ENCODE measurements at places on chromosomes 16 and 17.

- DNase-seq = no peak
These were observed at the start of gene SLC9A5 for GRCh38 chr16:67248401-67249177. SLC9A5 (plus strand) TSS chr16:67248979; CDS start chr16:67249015, 36 bp downstream.

DNA sequence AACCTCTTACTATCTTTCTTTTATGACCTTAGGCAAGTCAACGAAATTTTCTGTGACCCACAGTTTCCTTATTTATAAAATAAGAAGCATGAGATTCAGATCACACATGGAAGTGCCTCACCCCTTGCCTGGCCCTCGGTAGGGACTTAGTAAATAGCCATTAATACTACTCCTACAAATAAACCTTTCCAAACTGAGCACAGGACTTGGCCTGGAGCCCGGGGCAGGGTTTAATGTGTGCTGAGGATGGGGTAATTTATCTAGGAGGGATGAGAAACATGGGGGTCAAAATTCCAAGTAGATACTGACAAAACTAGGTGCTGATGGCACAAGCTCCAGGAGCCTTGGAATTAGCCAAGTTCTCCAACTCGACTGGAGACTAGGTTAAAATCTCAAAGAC, 35.0 kb downstream of the PITPNC1 start:
- no peak for DNase-seq

GRCh38 chr17:622356-622755, 92.3 kb downstream of the VPS53 start:
- DNase-seq = no peak

DNA sequence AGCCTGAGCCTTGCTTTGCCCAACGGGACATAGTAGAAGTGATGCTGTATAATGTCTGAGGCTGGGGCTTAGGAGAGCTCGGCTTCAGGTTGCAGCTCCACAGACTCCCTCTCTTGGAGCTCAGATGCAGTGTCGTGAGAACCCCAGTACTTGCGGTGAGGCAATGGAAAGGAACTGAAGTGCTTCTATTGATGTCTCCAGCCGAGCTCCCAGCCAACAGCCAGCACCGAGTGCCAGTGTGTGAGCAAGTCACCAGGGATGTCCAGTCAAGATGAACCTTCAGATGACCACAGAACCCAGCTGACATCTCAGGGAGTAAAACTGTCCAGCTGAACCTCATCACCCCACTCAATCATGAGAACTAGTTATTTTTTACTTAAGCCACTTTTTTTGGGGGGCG, 268.1 kb downstream of the IRF8 start:
- no peak for DNase-seq

- no peak for DNase-seq
These were observed 419.6 kb downstream of the NPIPA7 start for GRCh38 chr16:16798504-16798903.

DNA sequence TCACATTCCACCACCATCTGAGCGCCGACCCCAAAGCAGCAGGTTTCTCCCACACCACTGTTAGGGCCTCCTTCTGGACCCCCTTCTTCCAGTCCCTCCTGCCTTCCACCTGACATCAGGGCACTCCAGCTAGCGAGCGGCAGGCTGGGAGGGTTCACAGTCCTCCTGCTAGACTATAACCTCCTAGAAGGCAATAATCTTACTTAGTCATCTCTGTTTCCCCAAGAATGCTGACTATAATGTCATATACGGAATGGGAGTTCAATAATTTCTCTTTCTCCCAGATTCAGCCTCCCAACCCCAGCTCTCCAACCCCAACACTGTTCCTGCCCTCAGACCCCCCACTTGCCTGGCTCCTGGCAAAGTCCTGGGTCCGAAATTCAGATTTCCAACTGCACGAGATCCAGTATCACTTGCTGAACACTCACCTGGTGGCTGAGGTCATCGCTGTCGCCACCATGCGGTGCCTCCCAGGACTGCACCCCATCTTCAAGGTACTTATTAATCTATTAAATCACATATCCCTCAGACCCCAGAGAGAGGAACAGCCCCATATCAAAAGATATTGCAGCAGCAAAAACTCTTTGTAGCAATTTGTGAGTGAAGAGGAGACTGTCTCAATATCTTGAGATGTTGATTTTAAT, 5.6 kb downstream of the ALOX12 start:
- no peak for DNase-seq

DNA sequence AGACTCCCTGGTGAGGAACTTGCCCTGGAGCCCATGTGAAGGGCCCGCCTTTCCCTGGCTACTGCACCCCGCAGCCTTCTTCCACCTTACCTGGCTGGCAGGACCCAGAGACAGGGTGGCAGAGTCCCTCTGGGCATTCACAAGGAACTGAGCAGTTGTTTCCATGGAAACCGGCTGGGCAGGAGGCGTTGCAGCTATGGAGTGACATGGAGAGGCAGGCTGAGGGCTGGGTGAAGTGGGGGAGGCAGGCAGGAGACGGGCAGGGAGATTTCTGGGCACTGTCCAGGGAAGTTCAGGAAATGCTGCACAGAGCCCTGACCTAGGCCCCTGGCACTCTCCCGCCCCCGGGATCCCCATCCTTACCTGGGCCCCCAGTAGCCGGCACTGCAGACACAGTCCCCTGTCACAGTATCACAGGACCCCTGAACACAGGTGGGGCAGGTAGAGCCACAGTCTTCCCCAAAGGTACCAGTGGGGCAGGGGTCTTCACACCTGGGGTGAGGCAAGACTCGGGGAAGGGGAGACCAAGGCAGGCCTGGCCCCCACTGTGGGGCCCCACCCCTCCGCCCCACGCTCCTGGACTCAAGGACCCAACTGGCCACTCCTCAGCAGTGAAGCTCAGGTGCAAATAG, 5.9 kb downstream of the SCARF1 start:
- DNase-seq = no peak

GRCh38 chr17:21143695-21144094, 16.9 kb downstream of the DHRS7B start:
- no peak for DNase-seq

DNA sequence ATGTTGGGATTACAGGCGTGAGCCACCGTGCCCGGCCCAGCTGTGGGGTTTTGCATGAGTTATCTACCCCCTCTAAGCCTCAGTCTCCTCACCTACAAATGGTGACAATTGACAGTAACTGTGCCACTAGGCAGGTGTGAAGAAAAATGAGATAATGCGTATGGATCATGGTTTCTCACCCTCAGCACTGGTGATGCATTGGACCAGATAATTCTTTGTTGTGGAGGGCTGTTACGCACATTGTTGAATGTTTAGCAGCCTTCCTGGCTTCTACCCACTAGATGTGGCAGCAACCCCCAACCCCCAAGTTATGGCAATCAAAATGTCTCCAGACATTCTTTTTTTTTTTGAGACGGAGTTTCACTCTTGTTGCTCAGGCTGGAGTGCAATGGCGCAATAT, 9.0 kb upstream of the HAPSTR1 start:
- no peak for DNase-seq

DNA sequence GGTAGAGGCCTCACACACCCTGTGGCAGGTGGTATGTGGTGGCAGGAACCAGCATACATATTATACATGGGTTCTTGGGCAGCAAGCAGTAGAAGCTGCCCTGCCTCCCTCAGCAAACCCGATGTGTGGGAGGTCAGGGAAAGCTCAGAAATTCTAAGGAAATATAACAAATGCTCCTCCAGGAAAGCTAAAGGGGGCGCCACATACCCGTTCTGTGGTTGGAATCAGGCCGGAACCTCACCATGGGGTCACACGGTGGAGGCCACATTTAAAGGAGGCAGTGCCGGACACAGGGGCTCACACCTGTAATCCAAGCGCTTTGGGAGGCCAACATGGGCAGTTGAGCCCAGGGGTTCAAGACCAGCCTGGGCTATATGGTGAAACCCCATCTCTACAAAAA, 12.4 kb upstream of the KATNB1 start:
- DNase-seq = no peak

- DNase-seq = peak; percentile 67
These were observed 717 bp downstream of the UBE2Z start for GRCh38 chr17:48908853-48909394.

DNA sequence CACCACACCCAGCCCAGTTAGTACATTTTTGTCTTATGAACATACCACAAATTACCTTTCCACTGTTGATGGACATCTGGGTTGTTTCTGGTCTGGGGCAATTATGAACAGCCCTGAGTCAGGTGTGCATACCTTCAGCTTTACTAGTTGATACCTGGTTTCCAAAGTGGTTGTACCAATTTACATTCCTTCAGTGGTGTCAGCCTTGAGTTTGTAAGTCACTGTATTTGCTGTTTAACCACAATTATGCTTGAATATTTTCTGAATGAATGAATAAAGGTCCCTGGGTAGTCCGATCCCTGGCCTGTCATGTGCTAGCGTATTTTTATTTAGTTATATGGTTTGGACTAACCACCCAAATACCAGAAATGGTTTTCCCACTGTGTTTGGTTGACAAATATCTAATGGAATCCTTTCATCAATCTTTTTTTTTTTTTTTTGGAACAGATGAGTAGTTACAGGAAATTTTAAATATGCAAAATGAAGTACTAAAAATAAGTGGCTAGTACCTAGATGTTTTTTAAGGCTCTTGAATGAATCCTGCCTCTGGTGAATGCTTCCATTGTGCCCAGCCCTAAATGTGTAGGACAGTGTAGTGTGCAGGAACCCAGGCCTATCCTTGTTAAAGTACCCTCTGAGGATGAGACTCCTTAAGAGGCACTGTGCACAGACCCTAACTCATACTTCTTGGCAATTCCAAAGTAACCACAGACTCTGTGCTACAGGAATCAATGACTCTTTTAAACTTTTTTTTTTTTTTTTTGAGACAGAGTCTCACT, 3.7 kb downstream of the DUSP14 start:
- peak; percentile 70 for DNase-seq

DNA sequence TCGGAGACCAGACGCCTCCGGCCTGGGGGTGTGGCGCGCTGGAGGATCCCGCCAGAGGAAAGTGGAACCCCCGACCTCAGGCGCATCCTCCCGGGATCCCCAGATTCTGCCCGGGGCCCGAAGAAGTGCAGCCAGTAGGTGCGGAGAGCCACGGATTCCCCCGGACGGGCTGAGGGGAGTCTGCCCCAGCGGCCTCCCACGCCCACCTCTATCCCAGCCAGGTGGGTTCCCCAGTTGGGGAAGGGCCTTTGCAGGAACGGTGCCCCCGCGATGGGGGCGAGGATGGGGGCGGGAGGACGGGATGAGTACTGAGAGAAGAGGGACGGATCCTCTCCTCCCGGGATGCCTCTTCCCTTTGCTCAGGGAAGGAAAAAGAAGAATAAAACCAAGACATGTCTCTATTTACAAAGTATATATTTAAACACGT, 5.1 kb downstream of the CBX8 start:
- DNase-seq = no peak

- DNase-seq = no peak
These were observed 35.7 kb upstream of the NDRG4 start for GRCh38 chr16:58464047-58464915.

GRCh38 chr16:88893127-88893968, 26.9 kb upstream of the PABPN1L start:
- DNase-seq = no peak

- no peak for DNase-seq
These were observed 4.0 kb downstream of the SDF2 start for GRCh38 chr17:28657756-28658155.

All from amniotic stem cell (primary cell).